ENCODE measurements at places on chromosomes 11 and 22.

GRCh38 chr11:132941024-132941646, 591.2 kb downstream of the OPCML start:
- H3K36me3 ChIP-seq = no peaks in the 10 kb centered on the region
- no peaks in the 10 kb centered on the region for H3K27me3 ChIP-seq
- H3K4me3 ChIP-seq = no peak overlapping the region

DNA sequence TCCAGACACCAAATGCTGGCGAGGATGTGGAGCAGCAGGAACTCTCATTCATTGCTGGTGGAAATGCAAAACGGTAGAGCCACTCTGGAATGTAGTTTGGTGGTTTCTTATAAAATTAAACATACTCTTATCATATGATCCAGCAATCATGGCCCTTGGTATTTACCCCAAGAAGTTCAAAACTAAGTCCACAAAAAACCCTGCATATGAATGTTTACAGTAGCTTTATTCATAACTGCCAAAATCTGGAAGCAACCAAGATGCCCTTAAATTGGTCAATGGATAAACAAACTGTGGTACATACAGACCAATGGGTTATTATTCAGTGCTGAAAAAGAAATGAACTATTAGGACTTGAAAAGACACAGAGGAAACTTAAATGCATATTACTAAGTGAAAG, 87.8 kb downstream of the APOL5 start:
- no peak overlapping the region for H3K4me3 ChIP-seq
- H3K36me3 ChIP-seq = peaks cover 63% of the 10 kb centered on the region
- no peak for DNase-seq
- no peaks in the 10 kb centered on the region for H3K27me3 ChIP-seq
- no peaks in the 10 kb centered on the region for H3K4me1 ChIP-seq

DNA sequence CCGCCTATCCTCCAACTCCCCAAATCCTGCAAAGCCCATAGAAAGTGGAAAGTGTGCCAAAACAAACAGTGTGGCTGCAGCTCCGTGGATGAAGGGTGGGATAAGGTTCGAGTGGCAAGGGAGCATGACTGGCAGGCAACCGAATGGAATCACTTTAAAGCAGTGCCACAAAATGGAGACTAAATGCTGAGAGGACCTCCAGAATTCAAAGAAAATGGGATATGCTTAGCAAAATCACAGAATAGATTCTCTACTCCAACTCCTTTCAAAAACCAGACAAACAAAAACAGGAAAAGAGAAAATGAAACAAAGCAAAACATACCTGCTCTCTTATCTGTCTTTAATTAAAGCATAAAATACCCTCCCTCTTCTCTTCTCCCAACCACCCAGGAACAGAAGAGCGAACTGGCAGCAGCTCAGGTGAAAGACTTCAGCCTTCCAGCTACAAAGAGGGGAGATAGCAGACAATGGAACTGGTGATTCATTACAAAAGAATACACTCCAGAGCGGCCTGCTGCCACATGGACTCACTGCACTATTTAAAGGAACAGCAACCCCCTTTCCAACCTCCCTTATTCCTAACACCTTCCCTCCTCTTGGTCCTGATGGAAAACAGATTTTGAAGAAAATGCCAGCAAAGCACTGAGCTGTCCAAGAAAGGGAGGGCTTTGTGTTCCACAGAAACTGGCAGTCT, 118.5 kb downstream of the APOL5 start:
- H3K4me1 ChIP-seq = peaks cover 10% of the 10 kb centered on the region
- peak overlapping the region; percentile 67 for H3K4me3 ChIP-seq
- no peaks in the 10 kb centered on the region for H3K27me3 ChIP-seq
- peak overlapping the region; percentile 89 for H3K27ac ChIP-seq
- peaks cover 10% of the 10 kb centered on the region for H3K36me3 ChIP-seq
- DNase-seq = peak; percentile 81

DNA sequence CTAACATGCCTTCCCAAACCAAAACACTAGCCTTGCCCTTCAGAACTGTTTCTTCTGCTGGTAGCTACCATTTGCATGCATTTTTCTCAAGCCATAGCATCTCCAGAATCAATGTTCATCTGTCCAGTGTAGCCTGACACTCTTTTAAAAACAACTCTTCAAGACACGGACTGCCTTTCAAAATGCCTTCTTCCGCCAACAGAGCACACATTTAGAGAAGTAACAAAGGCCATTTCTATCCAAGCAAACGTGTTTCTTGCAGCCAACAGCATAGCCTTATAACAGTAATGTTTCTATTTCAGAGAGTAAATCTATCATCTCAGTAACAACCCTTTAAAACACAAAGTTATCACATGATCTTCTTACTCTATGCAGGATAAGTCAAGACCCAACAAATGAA, 143.3 kb upstream of the MTMR2 start:
- no peak overlapping the region for H3K27ac ChIP-seq
- H3K27me3 ChIP-seq = no peaks in the 10 kb centered on the region
- no peak overlapping the region for H3K4me3 ChIP-seq
- H3K36me3 ChIP-seq = no peaks in the 10 kb centered on the region
- DNase-seq = no peak

GRCh38 chr11:133678191-133678590, 145.9 kb upstream of the OPCML start:
- no peak overlapping the region for H3K4me3 ChIP-seq
- no peaks in the 10 kb centered on the region for H3K27me3 ChIP-seq
- H3K36me3 ChIP-seq = no peaks in the 10 kb centered on the region
- DNase-seq = no peak

DNA sequence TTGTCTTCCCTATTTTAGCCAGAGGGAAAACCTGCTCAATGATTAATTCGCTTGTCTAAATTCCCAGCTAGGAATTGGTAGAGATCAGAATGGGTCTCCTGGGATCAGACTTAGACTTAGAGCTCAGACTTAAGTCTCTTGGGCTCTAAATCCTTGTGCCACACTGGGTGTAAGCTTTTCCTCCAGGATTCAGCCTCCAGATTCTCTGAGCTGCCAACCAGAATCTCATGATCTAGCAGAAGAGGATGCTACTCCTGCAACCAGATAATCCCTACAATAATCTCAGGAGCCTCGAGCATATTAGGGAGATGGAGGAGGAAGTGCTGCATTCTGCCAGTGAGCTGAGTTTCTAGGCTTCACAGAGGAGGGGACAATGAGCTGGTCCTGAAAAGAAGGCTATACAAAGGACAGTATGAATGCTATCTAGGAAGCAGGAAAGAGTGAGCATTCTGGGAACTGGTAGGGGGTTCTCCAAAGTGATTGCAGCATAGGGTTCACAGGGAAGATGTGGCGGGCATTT, 211.6 kb upstream of the SESN3 start:
- DNase-seq = no peak
- no peak overlapping the region for H3K27ac ChIP-seq
- H3K36me3 ChIP-seq = no peaks in the 10 kb centered on the region
- no peaks in the 10 kb centered on the region for H3K4me1 ChIP-seq
- H3K4me3 ChIP-seq = no peak overlapping the region

GRCh38 chr11:28476049-28476448, 367.9 kb downstream of the METTL15 start:
- DNase-seq = no peak
- no peaks in the 10 kb centered on the region for H3K27me3 ChIP-seq
- peaks cover 13% of the 10 kb centered on the region for H3K4me1 ChIP-seq

DNA sequence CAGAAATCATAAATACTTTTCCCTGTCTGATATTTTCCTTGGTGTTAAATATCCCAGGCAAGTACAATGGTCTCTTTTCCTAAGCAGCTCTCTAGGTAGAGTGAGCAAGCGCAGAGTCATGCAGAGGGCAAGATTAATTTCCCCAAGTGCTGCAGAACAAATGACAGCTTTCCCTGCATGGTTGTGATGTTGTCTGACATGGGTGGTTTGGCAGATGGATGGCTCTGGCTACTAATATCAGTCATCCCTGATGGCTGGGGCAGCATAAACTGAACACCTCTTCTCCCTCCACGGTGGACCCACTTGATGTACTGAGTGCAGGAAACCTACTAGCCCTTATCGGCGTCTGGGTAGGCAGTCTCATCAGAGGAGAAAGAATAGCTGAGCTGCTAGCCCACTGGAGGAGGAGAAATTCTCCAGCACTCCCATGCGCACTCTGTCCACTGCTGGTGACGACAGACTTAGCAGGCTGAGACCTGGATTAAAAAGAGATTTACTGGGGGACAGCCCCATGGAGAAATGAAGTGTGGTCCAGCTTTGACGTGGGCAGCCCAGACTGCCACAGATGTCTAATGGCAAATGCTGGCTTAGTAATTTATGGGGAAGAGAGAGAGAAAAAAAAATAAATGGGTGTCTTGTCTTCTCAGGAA, 202.9 kb downstream of the DBX1 start:
- H3K36me3 ChIP-seq = peaks cover 15% of the 10 kb centered on the region
- no peak overlapping the region for H3K4me3 ChIP-seq
- DNase-seq = peak; percentile 69
- peaks cover 42% of the 10 kb centered on the region for H3K4me1 ChIP-seq

GRCh38 chr22:37069319-37069718, 17.8 kb downstream of the KCTD17 start:
- no peak overlapping the region for H3K27ac ChIP-seq
- no peak overlapping the region for H3K4me3 ChIP-seq
- no peak for DNase-seq
- H3K36me3 ChIP-seq = no peaks in the 10 kb centered on the region
- no peaks in the 10 kb centered on the region for H3K27me3 ChIP-seq

DNA sequence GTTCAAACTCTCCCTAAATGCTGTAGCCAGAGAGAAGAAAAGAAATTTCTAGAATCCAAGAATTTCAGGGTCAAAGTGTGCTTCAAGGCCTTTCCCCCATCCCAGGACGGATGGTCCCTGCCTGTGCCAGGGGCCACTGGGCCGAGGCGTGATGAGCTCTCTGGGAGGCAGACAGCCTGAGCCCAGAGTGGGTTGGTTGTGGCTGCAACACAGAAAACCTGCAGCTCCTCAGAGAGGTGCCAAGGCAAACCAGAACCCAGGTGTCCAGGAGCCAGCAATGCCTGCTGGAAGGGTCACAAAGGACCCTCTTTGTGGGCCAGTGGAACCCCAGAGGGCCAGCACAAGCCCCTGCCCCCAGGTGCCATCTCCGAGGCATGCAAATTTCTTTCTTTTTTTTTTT, 2.6 kb upstream of the APOL6 start:
- H3K27ac ChIP-seq = no peak overlapping the region
- DNase-seq = no peak
- H3K4me3 ChIP-seq = no peak overlapping the region
- H3K4me1 ChIP-seq = peaks cover 14% of the 10 kb centered on the region

- H3K27ac ChIP-seq = no peak overlapping the region
- H3K36me3 ChIP-seq = no peaks in the 10 kb centered on the region
- no peak overlapping the region for H3K4me3 ChIP-seq
- DNase-seq = peak; percentile 79
These were observed 33.0 kb upstream of the P2RY2 start for GRCh38 chr11:73184953-73185671.

GRCh38 chr11:115873813-115874212, 369.6 kb upstream of the CADM1 start:
- no peaks in the 10 kb centered on the region for H3K27me3 ChIP-seq
- no peak overlapping the region for H3K4me3 ChIP-seq
- no peak overlapping the region for H3K27ac ChIP-seq
- no peaks in the 10 kb centered on the region for H3K4me1 ChIP-seq
- no peaks in the 10 kb centered on the region for H3K36me3 ChIP-seq
- no peak for DNase-seq

- H3K27me3 ChIP-seq = no peaks in the 10 kb centered on the region
- no peaks in the 10 kb centered on the region for H3K36me3 ChIP-seq
- H3K4me1 ChIP-seq = no peaks in the 10 kb centered on the region
- no peak overlapping the region for H3K27ac ChIP-seq
These were observed 236.1 kb downstream of the TTC28 start for GRCh38 chr22:28443526-28443876.

GRCh38 chr11:128302425-128303186, 284.8 kb downstream of the ETS1 start:
- no peaks in the 10 kb centered on the region for H3K27me3 ChIP-seq
- peak; percentile 67 for DNase-seq
- peak overlapping the region; percentile 76 for H3K27ac ChIP-seq
- peaks cover 58% of the 10 kb centered on the region for H3K4me1 ChIP-seq
- H3K36me3 ChIP-seq = no peaks in the 10 kb centered on the region

GRCh38 chr11:65370659-65371049, 11.8 kb downstream of the SLC25A45 start:
- H3K4me3 ChIP-seq = no peak overlapping the region
- H3K4me1 ChIP-seq = peaks cover 3% of the 10 kb centered on the region
- H3K27me3 ChIP-seq = no peaks in the 10 kb centered on the region

- H3K4me1 ChIP-seq = no peaks in the 10 kb centered on the region
- H3K36me3 ChIP-seq = no peaks in the 10 kb centered on the region
- H3K27me3 ChIP-seq = no peaks in the 10 kb centered on the region
- H3K4me3 ChIP-seq = no peak overlapping the region
- no peak for DNase-seq
- no peak overlapping the region for H3K27ac ChIP-seq
These were observed 157.3 kb downstream of the AASDHPPT start for GRCh38 chr11:106234794-106235193.

- peaks cover 49% of the 10 kb centered on the region for H3K36me3 ChIP-seq
- H3K4me3 ChIP-seq = no peak overlapping the region
- H3K4me1 ChIP-seq = no peaks in the 10 kb centered on the region
- no peak for DNase-seq
- no peak overlapping the region for H3K27ac ChIP-seq
- H3K27me3 ChIP-seq = no peaks in the 10 kb centered on the region
These were observed 72.3 kb downstream of the TRIM44 start for GRCh38 chr11:35734669-35735410.

DNA sequence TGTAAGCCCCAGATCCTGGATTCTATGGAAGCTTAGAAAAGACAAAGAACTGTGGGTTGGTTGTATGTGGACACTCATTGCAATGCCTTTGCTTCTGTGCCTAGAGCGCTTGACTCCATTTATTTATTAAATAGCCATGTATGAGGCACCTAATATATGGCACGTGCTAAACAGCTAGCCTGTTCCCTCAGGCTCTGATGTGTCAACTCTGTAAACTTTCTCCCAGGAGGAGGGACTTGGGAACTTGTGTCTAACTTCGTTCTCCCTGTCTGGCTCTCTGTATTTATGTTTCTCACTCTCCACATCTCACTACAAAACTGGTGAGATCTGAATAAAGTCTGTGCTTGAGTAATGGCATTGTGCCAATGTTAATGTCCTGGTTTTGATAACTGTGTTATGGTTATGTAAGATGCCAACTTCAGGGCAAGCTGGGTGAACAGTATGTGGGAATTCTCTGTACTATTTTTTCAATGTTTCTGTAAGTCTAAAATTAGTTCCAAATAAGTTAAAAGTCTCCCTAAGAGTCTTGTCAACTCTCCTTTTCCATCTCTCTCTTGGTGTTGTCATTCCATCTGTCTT, 34.1 kb upstream of the ZBTB16 start:
- H3K4me1 ChIP-seq = no peaks in the 10 kb centered on the region
- DNase-seq = no peak
- no peaks in the 10 kb centered on the region for H3K36me3 ChIP-seq
- H3K27ac ChIP-seq = no peak overlapping the region

GRCh38 chr11:72232260-72233055, 7.9 kb downstream of the INPPL1 start:
- H3K4me3 ChIP-seq = no peak overlapping the region
- DNase-seq = no peak
- peaks cover 90% of the 10 kb centered on the region for H3K36me3 ChIP-seq
- no peaks in the 10 kb centered on the region for H3K27me3 ChIP-seq

DNA sequence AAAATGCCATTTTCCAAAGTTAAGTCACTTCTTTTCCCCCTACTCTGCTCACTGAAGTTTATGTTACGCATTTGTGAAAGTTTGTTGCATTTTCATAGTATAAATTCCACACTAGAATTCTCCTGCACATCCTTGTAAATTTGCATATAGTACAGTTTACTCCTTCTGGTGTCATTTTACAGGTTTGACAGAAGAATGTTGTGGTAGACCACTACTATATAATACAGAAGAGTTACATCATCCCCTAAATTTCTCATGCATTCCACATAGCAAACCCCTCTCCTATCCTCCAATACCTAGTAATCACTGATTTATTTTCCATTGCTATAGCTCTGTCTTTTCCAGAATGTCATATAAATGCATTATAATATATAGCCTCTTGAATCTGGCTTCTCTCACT, 64.5 kb downstream of the CCDC73 start:
- no peak for DNase-seq
- no peaks in the 10 kb centered on the region for H3K36me3 ChIP-seq
- peaks cover 8% of the 10 kb centered on the region for H3K27me3 ChIP-seq
- H3K4me1 ChIP-seq = no peaks in the 10 kb centered on the region
- no peak overlapping the region for H3K27ac ChIP-seq
